ENCODE measurements at places on chromosomes 11 and 22.

DNA sequence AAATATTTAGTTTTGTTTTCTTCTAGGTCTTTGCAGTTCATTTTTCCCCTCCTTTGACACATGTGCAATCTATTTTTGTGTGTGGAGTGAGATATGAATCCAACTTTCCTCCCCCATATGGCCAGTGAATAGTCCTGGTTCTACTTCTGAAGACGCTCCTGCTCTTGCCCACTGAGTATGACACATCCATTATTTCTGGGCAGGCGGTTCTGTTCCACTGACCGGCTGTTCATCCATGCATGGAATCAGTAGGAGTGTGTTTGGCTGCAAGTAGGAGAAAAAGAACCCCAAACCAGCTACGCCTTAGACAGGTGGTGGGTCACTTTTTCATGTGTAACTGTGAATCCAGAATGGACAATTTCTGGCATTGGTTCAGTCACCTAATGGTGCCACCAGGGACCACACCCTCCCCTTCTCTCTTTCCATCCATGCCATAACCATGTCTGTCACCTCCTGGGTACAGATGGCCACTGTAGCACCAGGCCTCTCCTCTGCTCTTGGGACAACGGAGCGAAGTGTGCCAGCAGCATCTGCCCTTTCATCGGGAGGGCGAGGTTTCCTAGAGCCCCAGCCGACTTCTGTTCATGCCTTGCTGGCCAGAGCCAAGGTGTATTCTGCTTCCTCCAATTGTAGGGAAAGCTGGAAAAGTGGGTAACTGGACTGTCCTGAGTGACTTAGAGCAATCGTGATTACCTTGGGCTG is 67.4 kb upstream of the SLC22A12 start:
- DNase-seq, result no peak

GRCh38 chr22:25091458-25091857 is 108.2 kb upstream of the CRYBB3 start:
- no peak for DNase-seq

GRCh38 chr11:57751676-57752253 is at the start of gene BTBD18:
TSS of gene BTBD18 (minus strand) at chr11:57751819. CDS start at chr11:57751188, 631 bp downstream.
- DNase-seq, result peak; percentile 46

DNA sequence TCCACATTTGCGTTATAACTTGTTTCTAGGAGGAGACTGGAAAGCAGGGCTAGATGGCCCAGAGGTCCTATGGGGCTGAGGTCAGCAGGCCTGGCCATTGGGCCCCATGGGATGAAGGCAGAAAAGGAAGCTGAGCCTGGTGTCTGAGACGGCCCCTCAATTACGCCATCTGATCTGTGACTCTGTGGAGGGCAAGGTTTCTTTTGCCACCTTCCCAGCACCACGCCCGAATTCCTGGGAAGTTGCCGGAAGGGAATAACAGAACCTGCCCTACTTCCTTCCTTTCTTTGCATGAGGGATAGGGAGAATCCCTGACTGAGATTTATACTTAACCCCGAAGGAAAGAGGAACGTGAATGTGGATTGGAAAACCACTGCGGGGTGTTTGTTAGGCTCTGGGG is 118.1 kb downstream of the MPPED1 start:
- DNase-seq, result no peak

GRCh38 chr22:20201837-20202392 is 51.1 kb upstream of the CCDC188 start:
- no peak for DNase-seq

- no peak for DNase-seq
Observed at GRCh38 chr11:69369945-69370344, 76.0 kb downstream of the MYEOV start.

GRCh38 chr11:30960387-30960992 is 374.3 kb upstream of the MPPED2 start:
- peak; percentile 28 for DNase-seq

- DNase-seq, result peak; percentile 90
Observed at GRCh38 chr11:35943713-35944502, at the start of gene LDLRAD3. TSS of gene LDLRAD3 (plus strand) at chr11:35944062. CDS start at chr11:35944099, 37 bp downstream.

GRCh38 chr22:46674367-46674781 is 54.2 kb downstream of the GRAMD4 start:
- DNase-seq, result peak; percentile 90

DNA sequence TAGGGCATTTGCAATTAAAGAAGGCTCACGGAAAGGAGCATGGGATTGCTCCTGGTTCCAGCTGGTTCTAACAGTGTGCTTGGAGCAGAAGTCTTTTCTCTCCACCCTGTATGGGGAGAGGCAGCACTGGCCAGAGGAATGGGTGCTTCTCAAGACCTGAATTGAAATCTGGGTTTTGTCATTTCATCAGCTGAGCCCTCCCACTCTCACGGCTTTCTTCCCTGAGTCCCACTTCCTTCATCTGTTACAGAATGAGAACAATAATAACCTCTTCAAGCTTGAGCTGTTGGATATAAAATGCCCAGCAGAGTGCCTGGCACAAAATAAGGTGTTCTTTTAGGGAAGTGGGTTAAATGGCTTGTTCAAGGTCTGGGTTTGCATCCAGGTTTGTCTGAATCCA is 17.2 kb downstream of the CNTF start:
- DNase-seq, result peak; percentile 36

- DNase-seq, result no peak
Observed at GRCh38 chr11:92199991-92200390, 24.6 kb upstream of the FAT3 start.

DNA sequence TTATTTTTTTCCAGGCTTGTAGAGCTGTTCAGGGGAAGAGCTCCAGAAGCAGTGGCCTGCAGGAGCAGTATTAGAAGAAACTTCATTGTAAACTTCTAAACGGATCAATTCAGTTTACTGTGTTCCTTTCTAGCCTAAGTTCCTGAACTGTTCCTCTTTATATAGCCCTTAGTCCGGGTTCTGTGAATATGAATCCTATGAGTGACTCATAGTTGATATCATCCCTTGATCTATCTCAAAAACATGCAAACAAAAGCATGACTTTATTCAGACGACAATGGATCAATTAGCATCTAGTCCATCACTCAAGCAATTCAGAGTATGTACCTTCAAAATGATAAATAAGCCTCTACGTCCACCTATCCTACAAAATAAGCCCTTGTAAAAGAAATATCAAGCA is at the start of gene MMP12:
Gene MMP12 (minus strand): TSS at position 131 of the 400 bp plus-strand sequence. CDS start 45 bp downstream, at position 86.
- DNase-seq, result no peak

- no peak for DNase-seq
Observed at GRCh38 chr11:101341578-101341977, 212.0 kb upstream of the PGR start.

DNA sequence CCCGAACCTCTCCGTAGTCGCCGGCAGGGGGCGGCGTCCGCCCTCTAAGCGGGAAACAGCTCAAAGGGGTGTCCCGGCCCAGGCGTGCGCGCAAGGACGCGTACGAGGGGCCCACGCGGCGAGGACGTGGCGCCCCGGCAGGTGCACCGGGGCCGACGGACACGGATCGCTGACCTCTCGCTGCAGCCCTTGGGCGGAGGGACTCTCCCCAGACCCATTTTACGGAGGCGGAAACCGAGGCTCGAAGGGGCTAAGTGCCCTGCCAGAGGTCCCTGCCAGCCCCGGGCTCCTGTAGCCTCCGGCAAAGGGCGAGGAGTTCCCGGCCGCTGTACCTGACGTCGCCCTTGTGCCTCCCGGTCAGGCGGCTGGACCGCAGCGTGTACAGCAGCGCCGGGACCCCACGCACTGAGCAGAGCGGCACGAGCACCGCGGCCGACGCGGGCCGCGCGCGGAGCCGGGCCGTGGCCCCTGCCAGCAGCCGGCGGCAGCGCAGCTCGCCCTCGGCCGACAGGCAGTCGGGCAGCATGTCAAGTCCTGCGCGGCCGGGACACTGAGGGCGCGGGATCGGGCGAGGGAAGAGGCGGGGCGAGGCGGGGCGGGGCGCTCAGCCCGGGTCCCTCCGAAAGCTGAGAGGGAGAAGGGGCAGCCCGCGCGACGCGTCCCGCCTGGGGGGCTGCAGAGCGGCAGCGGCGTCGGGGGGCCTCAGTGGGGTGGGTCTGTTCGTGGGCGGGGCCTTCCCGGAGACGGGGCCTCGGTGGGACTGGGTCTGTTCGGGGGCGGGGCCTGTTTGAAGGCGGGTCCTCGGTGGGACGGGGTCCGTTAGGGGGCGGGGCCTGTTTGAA is at the start of gene NUDT8:
Gene NUDT8 (minus strand): TSS at position 552 of the 842 bp plus-strand sequence. CDS start 26 bp downstream, at position 526.
- DNase-seq, result peak; percentile 89

DNA sequence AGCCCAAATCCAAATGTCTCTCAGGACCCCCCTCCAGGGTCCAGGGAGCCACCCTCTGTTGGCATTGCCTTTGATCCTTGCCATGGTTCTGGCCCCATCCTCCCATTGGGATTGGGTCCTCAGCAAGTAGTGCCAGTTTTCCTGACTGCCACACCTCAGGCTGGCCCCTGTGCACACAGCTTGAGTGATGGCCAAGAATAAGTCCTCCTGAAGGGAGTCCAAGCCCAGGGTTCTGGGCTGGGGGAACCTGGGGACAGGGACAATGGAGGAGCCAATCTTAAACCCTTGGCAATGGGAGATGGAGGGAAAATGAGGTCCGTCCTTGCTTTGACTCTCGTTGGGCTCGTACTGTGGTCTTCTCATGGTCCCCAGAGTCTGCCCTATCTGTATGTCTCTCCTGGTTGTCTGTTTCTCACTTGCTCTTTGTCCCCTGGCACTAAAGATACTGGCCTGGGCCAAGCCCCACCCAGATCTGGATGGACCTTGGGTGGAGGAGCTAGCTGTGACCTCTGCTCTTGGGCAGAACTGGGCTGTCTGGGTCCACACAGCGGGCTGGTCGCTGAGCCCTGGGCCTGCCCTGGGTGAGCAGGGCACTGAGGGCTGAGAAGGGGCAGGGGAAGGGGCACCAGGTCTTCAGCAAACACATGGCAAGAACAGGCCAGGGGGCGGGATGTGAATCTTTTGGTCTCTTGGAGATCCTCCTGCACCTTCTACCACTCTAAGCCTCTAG is 2.9 kb downstream of the SOX10 start:
- DNase-seq, result no peak

- no peak for DNase-seq
Observed at GRCh38 chr11:130208241-130209127, 48.9 kb downstream of the ST14 start.

DNA sequence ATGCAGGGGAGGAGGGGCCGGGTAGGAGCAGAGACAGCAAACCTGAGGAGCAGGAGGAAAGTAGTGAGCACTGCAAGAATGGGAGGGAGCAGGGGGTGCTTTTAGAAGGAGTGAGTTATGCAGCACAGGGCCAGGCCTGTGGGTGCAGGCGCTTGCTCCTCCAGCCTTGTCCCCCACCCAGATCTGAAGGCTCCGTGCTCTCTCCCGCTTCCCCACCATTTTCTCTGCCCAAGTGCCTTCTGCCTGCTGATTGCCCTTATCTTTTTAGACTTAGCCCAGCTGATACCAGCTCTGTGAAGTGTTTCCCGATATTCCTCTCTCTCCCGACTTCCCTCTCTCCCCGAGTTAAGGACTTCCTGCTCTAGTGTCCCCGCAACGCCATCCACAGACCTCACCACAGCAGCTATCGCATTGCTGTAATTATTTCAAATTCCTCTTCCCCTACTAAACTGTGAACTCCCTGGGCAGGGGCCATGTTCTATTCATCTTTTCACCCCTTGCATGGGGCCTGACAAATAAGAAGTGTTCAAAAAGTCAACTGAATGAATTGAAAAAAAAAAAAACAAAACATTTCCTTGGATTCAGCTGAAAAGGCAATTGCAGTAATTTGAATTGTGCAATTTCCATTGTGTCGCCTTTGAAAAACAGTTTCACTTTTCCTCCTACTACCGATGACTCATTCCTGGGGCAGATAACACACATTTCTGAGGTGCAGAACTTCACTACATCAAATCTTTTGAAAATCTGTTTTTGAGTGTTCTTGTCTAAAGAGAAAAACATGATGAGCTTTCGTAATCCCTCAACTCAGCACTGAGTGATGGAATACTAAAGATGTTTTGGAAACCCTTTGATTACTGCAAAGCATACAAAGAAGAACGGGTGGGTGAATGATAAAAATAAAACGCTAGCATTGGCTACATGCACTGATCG is 69.7 kb upstream of the BMAL1 start:
- peak; percentile 84 for DNase-seq

Data from suppressor macrophage treated with lipopolysaccharide for 4 hours (primary cell).